ENCODE measurements at places on chromosomes 12 and 14. TPM values are rescaled to one million over a fixed set of nuclear protein-coding genes. Genes with fewer than 3 reads are reported as not detected.

DNA sequence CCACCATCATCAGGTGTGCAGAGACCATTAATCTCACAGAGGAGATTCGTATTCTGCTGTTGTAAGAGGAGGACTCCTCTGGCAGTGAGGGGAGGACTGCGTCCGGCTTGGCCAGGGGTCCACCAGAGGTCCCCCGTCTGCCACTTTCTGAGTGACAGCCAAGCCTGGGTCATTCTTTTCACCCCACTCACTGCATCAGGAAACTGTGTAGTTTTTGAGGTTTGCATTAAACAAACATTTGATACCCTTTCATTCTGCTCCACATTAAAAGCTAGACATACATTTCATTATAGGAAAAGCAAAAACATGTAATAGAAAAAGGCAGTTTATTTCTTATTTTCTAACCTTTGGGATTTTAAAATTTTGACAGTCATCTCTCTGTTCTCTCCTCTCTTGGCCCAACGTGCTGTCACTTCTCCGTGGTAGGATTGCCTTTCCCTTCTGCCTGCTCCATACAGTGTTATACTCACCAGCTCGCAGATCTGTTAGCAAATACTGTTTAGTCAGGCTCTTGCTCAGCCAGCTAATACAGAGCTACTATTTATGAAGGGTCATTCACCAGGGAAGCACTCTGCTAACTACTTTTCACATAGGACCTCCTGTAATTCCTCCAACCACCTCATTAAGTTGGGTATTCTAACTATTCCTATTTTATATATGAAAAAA, 99.3 kb downstream of the PELI2 start:
- H3K4me3 ChIP-seq: no peak overlapping the region
- H3K36me3 ChIP-seq: no peaks in the 10 kb centered on the region
- H3K27me3 ChIP-seq: no peaks in the 10 kb centered on the region
- peaks cover 12% of the 10 kb centered on the region for H3K4me1 ChIP-seq
- no peak overlapping the region for H3K27ac ChIP-seq

- H3K36me3 ChIP-seq: no peaks in the 10 kb centered on the region
- no peaks in the 10 kb centered on the region for H3K27me3 ChIP-seq
- no peak overlapping the region for H3K4me3 ChIP-seq
- H3K27ac ChIP-seq: no peak overlapping the region
- H3K4me1 ChIP-seq: no peaks in the 10 kb centered on the region
Observed at GRCh38 chr14:69291396-69291795, 31.4 kb downstream of the GALNT16 start.

DNA sequence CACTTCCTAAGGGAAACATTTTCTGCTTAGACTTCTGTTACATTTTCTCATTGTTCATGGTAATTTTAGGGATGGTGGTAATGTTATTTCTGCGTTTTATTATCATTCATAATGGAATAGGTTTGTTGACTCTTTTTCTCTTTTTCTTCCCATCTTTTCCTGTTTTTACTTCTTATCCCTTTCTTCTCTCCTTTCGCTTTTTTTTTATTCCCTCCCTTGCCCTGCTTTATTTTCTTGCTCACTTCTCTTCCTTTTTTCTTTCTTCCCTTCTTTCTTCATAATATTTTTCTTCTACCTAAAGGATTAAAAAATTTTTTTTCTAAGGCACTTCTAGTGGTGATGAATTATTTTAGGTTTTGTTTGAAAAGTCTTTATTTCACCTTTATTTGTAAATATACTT, 45.6 kb downstream of the CNOT2 start:
- H3K4me3 ChIP-seq: no peak overlapping the region
- H3K36me3 ChIP-seq: no peaks in the 10 kb centered on the region
- no peak for DNase-seq
- H3K27me3 ChIP-seq: no peaks in the 10 kb centered on the region
- no peak overlapping the region for H3K27ac ChIP-seq

- H3K4me3 ChIP-seq: no peak overlapping the region
- H3K27me3 ChIP-seq: no peaks in the 10 kb centered on the region
- H3K27ac ChIP-seq: no peak overlapping the region
- no peaks in the 10 kb centered on the region for H3K36me3 ChIP-seq
Observed at GRCh38 chr14:58733451-58734208, 95.9 kb downstream of the DACT1 start.

GRCh38 chr12:94790825-94791224, 140.5 kb upstream of the TMCC3 start:
- DNase-seq: no peak
- no peak overlapping the region for H3K4me3 ChIP-seq
- H3K36me3 ChIP-seq: no peaks in the 10 kb centered on the region
- H3K27me3 ChIP-seq: no peaks in the 10 kb centered on the region
- H3K4me1 ChIP-seq: no peaks in the 10 kb centered on the region

Gene DCN
- total RNA-seq: 1,049 TPM

DNA sequence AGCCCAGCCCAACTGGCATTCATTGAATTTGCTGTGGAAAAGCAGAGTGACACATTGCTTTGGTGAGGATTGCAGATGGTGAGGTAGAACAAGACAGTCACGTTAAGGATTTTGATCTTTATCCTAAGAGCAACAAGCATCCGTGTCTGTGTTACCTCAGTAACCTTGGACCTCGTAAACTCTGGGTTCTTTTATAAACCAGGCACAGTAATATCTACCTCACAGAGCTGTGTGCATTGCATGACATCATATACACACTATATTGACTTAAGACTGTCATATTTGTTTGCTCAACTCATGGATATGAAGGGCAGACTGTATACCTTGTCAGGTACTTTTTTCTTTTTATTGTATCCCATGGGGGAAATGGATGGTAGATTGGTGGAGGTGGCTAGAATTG, 156.2 kb downstream of the ETV6 start:
- no peaks in the 10 kb centered on the region for H3K27me3 ChIP-seq
- no peaks in the 10 kb centered on the region for H3K36me3 ChIP-seq

- no peaks in the 10 kb centered on the region for H3K27me3 ChIP-seq
- no peaks in the 10 kb centered on the region for H3K4me1 ChIP-seq
- H3K36me3 ChIP-seq: peaks cover 80% of the 10 kb centered on the region
- H3K27ac ChIP-seq: peak overlapping the region; percentile 45
- DNase-seq: peak; percentile 88
- no peak overlapping the region for H3K4me3 ChIP-seq
Observed at GRCh38 chr12:49763006-49763591, 21.7 kb downstream of the TMBIM6 start.

Gene INHBC
- total RNA-seq: not detected

DNA sequence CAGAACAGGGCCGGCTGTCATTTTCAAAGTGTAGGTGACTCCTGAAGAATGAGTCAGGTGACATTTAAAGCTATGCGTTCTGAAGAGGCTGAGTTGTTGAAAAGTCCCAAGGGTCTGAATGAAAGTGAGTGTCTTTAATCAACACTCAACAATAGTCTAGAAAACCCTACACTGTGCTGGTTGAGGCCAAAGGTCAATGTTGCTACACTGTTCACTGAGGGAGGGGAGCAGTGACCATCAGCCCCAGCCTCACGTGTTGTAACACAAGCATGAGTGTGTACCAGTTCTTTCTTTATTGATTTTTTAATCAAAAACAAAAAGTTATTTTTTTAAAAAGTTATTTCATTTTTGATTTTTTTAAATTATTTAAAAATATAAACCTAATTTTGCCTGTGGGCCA, 418.8 kb upstream of the LRFN5 start:
- no peak overlapping the region for H3K4me3 ChIP-seq
- no peaks in the 10 kb centered on the region for H3K36me3 ChIP-seq
- no peaks in the 10 kb centered on the region for H3K4me1 ChIP-seq
- no peak overlapping the region for H3K27ac ChIP-seq

Gene KRT73
- not detected for total RNA-seq

Gene COX8C
- not detected for total RNA-seq

- no peaks in the 10 kb centered on the region for H3K36me3 ChIP-seq
Observed at GRCh38 chr12:104863296-104863948, 94.7 kb downstream of the SLC41A2 start.
